Effector memory CD8-positive, alpha-beta T cell (primary cell): ENCODE measurements at places on chromosomes 5 and 9.

DNA sequence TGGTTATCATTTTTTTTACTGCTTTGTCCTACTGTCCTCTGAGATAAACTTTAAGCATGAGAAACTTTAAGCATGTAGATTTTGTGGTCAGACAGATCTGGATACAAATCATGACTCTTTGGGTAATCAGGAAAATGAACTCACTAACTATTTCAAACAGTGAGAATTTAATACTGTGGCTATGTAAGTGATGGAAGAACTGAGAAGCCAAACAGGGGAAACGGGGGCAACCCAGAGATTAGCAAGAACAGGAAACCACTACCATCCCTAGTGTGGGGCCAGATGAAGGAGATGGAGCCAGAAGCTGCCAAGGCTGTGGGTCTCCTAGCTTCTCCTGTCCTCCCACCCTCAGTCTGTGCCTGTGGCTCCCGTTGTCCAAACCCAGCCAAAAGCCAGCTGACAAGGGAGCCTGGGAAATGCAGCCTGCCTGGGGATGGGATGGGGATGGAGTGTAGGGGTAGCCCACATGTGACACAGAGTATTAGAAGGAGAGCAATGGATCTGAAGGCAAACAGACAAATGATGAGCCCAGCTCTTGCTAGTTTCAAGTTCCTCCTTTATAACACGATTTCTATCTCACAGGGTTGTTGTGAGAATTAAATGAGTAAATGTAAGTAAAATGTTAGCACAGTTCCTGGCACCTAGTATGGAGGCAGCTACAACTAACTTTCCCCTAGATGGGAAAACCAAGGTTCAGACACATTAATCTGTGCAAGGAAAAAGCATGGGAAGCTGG is 27.7 kb upstream of the CDC23 start:
- DNase-seq = no peak

- DNase-seq = no peak
These were observed 610.6 kb downstream of the CDH12 start for GRCh38 chr5:22242532-22242931.

DNA sequence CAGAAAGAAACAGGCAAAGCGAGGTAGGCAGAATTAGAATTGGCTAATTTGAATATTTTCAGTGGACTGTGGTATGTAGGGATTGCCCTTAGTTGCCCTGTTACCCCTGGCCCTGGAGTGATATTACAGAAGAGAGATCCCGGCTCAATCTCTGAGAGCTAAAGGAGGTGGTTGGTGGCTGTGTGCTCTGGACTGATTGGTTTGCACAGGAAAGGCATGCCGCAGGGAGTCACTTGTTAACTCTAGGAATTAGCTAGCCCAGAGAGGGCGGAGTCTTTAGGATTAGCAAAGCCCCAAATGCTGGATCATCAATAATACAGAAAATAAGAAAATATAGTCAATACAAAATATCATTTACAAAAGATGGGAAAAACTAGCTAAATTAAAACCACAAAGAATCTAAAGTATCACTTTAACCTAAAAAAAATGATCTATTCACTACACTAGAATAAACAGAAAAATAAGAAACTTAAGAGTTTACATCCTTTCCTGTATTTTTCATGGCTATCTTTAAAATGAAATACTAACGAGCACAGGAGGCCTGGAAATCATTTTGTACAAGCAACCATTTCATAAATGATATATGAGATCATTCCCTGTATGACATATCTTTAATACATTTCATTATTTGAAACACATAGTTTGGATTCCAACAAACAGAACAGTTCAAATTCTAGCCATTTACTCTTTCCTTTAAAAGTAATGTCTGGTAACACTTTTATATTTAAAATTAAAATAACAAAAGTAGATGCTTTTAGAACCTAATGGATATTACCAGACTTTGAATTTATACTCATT is 71.1 kb downstream of the GNAQ start:
- DNase-seq = no peak

- DNase-seq = no peak
These were observed 101.5 kb upstream of the GHR start for GRCh38 chr5:42321785-42322184.

DNA sequence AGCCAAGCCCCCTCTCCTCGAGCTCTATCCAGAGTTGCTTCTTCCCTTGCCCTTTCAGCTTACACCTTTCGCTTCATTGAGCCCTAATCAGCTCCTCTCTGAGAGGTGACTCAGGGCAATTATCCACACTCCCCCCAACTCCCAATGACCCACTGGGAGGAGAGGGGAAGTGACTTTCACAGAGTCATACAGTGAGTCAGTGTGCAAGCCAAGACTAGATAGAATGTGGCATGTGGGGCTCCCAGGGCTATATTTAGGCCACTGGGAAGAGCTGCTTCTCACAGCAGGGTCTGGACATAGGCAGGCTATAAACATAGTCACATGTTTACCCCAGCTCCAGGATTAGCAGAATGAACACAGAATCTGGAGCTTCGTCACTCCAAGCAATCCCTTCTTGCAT is 57.4 kb downstream of the NRG2 start:
- DNase-seq = no peak

- no peak for DNase-seq
These were observed 83.5 kb upstream of the BOD1 start for GRCh38 chr5:173699966-173700365.

DNA sequence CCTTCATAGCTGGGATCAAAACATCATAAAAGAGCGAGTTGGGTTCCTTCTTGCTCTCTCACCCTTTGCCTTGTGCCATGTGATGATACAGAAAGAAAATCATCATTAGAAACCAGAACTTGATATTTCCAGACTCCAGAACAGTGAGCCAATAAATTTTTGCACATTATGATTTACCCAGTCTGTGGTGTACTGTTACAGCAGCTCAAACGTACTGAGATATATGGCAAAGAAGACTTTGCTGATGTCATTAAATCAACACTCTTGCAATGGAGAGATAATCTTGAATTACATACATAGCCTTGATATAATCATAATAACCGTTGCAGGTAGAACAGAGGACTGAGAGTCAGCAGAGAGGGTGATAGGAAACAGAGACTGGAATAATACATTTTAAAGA is 1271.6 kb downstream of the CDH12 start:
- DNase-seq = no peak

DNA sequence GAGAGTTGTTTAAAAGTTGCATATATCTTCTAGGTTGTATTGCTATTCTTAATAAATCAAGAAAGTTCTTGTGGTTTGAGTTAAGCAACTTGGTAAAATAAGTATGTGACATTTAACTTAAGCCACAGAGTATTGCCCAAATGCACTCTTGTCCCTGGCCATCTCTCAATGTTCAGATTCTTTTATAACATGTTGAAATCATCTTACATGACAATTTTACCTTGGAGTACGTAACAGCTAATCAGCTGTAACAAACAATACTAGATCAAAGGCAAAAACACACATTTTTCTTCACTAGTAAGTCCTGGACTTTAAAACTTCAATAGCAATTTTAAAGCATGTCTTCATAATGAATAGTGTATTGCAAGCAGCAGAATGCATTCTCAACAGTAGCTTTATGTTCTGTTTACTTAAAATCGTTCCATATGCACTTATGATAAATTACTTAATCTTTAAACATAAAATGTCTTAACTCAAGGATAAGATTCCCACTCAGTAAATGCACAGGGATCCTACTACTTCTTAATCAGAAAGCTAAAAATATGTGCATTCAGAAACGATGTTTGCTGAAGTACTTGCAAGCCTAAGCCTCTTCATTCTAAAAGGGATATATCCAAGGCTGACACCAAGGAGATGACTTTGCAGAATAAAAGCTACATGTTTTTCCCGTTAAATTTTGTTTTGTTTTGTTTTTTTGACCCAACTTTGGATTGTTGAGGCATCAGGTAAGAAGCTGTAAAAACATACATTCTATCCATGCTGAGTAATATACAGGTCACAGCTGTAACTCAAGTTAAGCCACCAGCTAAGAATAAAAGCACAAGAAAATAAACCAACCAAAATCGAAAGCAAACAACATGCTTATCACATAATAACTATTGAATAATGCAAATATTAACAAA is 86.1 kb upstream of the NFIB start:
- no peak for DNase-seq

DNA sequence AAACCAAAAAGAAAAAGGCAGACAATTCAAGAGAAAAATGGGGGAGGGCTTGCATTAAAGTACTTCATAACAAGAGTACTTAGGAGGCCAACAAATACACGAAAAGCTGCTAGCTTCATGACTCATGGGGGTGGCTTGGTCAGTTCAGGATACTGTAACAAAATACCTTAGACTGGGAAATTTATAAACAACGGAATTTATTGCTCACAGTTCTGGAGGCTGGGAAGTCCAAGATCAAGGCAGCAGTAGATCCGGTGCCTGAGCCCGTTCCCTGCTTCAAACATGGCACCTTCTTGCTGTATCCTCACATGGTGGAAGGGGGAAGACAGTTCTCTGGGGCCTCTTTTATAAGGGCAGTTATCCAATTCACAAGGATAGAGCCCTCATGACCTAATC is 111.4 kb downstream of the C9orf50 start:
- DNase-seq = no peak

GRCh38 chr9:125472562-125472925 is 210.9 kb downstream of the GAPVD1 start:
- DNase-seq = no peak

- DNase-seq = no peak
These were observed 89.9 kb downstream of the NLN start for GRCh38 chr5:65811885-65812284.

- DNase-seq = no peak
These were observed 131.9 kb downstream of the UGCG start for GRCh38 chr9:112028242-112029221.

DNA sequence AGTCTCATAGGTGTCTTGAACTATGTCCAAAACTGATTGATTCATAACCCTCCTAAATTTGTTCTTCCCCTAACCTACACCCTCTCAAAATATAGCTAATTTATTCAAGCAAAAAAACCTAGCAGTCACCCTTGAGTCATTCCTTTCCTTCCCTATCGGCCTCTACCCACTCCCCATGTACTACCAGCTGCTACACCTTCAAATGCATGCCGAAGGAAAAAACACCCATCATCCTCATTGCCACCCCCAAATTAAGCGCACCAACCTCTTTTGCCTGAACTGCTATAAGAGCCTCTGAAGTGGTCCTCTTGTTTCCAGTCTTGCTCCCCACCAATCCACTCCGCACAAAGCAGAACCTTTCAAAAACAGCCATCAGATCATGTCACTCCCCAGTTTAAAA is 12.6 kb downstream of the LIFR start:
- no peak for DNase-seq

- DNase-seq = no peak
These were observed 61.3 kb downstream of the BOD1 start for GRCh38 chr5:173554989-173555705.

DNA sequence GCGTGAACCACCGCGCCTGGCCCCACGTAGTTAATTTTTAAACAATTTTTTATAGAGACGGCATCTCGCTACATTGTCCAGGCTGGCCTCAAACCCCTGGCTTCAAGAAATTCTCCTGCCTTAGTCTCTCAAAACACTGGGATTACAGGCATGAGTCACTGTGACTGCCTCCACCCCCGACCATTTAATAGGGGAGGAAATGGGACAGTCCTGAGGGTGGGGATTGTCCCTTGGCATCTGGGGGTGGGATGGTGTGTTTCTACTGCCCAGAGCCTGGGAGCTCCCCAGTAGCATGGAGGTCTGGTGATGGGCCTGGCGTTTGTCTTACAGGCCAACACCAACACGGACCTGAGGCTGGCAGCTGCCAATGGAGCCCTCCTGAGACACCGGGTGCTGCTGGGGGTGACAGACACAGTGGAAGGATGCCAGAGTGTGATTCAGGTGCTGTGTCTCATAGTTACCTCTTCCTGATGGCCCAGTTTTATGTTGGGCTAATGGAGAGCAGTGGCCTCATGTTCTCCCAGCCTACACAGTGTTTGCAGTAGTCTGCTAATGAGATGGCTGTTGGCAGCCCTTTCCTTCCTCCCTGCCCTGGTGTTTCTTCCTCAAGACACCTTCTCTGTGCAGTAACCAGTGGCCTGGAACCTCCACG is 22.5 kb downstream of the TMEM268 start:
- no peak for DNase-seq

DNA sequence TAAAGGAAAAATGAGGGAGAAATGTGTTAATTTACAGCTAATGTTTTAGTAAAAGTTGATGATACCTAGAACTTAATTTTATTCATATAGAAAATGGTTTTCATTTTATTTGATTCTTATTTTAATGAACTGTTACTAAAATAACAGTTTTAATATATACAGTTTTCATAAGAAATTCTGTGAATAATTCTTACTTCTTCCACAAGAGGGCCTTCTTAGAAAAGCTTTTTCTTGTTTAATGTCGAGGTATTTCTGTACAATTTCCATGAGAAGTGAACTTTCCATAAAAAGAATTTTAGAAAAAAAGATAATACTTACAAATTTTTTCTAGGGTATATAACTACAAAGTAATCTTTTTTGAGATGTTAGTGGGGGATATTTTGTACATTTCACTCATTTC is 73.9 kb downstream of the KLF9 start:
- no peak for DNase-seq

DNA sequence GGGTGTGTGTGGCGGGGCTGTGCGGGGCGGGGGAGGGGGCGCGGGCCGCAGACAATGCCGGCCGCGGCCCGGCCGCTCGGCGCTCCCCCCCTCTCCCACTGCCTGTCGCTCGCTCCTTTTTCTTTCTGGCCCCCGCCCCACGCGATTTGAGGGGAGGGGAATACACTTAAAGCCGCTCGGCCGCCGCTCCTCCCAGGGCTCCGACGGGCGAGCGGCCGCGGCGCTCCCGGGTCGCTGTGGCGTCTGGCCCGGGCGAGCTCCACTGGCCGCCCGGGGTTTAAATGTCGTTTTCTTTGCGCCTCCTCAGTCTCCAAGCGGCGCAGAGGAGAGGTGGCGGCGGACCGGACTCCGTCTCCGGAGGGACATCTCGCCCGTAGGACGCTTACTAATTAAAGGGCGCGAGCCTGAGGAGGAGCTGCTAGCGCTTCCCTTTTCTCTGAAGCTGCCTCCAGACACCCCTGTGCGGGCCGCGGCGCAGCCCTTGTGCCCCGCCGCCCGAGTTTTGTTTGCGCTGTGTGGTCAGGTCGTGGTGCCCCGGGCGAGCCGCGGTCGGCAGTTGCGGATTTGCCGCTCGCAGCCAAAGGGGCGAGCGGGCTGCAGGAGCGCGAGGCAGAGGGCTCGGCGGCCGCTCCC is 1.4 kb downstream of the ZSWIM6 start:
- peak; percentile 28 for DNase-seq

- no peak for DNase-seq
These were observed 44.4 kb downstream of the PHAX start for GRCh38 chr5:126645132-126645531.

GRCh38 chr5:93598091-93599000 is 15.3 kb downstream of the NR2F1 start:
- no peak for DNase-seq

GRCh38 chr9:106419829-106420228 is 443.1 kb upstream of the ZNF462 start:
- no peak for DNase-seq

GRCh38 chr5:130651440-130651839 is 513.6 kb downstream of the HINT1 start:
- DNase-seq = no peak

- no peak for DNase-seq
These were observed 28.7 kb upstream of the ECM2 start for GRCh38 chr9:92564504-92564903.

GRCh38 chr5:42090162-42090561 is 165.1 kb downstream of the FBXO4 start:
- no peak for DNase-seq

- DNase-seq = no peak
These were observed 4.0 kb downstream of the ST6GALNAC4 start for GRCh38 chr9:127912882-127913281.

GRCh38 chr9:32340361-32340760 is 44.1 kb upstream of the ACO1 start:
- no peak for DNase-seq

GRCh38 chr9:127489471-127490115 is 38.3 kb downstream of the LRSAM1 start:
- DNase-seq = no peak

GRCh38 chr5:13985731-13986418 is 41.4 kb upstream of the DNAH5 start:
- no peak for DNase-seq
